ENCODE measurements at places on chromosomes 3 and 15.

- peaks cover 22% of the 10 kb centered on the region for H3K4me1 ChIP-seq
- H3K27me3 ChIP-seq, result no peaks in the 10 kb centered on the region
- no peak overlapping the region for H3K4me3 ChIP-seq
- peaks cover 43% of the 10 kb centered on the region for H3K36me3 ChIP-seq
- DNase-seq, result no peak
These were observed 400.0 kb downstream of the FOXP1 start for GRCh38 chr3:71183549-71183948.

DNA sequence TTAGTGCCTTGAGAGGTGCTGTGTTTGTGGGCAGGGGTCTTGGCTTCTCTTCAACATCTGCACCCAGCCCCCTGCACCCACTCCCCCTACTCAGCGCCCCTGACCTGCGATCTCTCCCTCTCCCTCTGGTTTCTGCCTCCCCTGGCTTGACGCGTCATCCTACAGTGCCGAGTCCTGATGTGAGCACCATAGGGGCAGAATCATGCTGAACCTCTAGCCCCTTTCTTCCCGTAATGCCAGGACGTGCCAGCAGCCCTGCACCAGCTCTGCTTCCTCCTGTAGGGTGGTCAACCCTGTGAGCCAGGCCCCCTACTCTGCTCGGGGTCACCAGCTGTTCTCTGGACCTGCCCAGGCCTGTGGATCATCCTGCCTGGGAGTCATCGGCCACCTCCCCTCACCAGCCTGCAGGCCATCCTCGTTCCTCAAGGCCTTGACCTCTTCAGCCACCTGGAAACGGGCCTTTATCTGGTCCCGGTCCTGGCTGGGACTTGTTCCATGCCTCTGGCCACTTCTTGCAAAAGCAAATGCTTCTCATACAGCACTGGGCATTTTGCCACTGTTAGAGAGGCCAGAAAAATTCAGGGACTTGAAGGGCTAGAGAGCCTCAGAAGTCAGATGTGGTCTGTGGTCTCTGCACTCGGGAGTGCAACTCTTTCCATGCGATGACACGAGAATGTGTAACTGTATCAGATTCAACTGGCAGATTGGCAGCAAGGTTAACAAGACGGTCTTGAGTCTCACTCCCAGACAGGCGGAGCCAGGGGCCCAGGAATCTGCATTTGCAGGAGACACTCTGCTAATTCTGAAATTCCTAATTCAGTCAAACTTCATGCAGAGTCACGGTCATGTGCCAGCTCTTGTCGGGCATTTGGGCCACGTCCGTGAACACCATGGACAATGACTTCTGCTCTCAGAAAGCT lies 16.7 kb upstream of the KLF15 start:
- DNase-seq, result no peak
- no peaks in the 10 kb centered on the region for H3K4me1 ChIP-seq
- no peaks in the 10 kb centered on the region for H3K36me3 ChIP-seq
- no peak overlapping the region for H3K27ac ChIP-seq
- peaks cover 21% of the 10 kb centered on the region for H3K27me3 ChIP-seq
- no peak overlapping the region for H3K4me3 ChIP-seq

DNA sequence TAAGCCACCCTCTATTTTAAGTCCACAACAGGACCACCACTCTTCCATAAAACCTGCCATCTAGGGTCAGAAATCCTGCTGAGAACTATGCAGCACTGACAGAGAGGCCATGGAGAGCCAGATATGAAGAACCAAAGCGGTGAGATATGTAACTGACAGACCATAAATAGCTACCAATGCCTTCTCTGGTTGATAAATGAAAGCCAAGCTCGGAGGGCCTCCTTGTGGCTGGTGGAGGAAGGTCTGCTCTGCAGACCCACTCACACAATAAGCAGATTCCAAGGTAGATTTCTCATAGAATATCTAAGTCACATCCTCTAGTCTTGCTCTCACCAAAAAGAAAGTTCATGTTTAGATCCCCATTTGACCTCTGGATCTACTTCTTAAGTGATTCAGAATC lies 38.9 kb downstream of the RYK start:
- peak; percentile 15 for DNase-seq
- H3K4me1 ChIP-seq, result peaks cover 1% of the 10 kb centered on the region
- no peaks in the 10 kb centered on the region for H3K27me3 ChIP-seq

- peaks cover 25% of the 10 kb centered on the region for H3K4me1 ChIP-seq
- H3K4me3 ChIP-seq, result no peak overlapping the region
- peaks cover 5% of the 10 kb centered on the region for H3K36me3 ChIP-seq
- H3K27me3 ChIP-seq, result no peaks in the 10 kb centered on the region
These were observed 11.3 kb downstream of the SETD2 start for GRCh38 chr3:47152578-47152977.

DNA sequence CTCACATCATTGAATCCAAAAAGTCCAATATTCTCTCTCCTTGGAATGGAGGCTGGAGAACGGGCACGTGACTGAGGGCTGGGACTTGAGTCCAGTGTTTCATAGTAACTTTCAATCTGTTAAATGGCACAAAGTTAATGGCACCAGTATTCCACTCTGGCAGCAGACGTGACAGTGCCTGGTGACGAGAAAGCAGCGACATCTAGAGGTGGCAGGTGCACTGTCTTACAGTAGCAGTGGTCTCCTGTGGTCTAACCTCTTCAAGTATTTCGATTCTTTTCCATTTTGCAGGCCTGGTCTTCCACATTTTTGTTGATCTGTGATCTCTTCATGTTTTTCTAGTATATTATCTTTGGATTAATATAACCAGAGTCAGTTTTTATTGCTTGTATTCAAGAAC lies 107.1 kb downstream of the OXSM start:
- H3K4me3 ChIP-seq, result no peak overlapping the region
- H3K36me3 ChIP-seq, result no peaks in the 10 kb centered on the region
- no peak overlapping the region for H3K27ac ChIP-seq
- no peaks in the 10 kb centered on the region for H3K4me1 ChIP-seq

GRCh38 chr3:4231041-4231440 lies 72.1 kb upstream of the SETMAR start:
- peaks cover 5% of the 10 kb centered on the region for H3K27me3 ChIP-seq
- H3K4me1 ChIP-seq, result no peaks in the 10 kb centered on the region
- H3K36me3 ChIP-seq, result no peaks in the 10 kb centered on the region
- no peak overlapping the region for H3K27ac ChIP-seq
- H3K4me3 ChIP-seq, result no peak overlapping the region

DNA sequence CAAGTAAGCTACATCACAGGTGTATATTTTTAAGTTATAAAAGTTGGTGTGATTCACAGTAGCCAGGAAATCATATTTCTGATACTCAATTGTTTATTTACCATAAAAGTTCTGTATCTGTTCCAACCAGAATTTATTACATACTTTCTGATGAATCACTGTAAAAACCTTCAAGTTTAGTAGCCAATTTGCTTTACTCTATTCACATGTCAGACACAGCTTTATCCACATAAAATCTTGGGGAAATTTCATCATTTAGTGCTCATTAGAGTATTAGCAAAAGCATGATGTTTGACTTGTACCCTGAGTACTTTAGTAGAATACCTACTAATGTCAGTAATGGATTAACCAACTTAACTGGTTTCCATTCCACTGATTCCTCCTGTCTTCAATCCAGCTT lies 249.8 kb downstream of the POLQ start:
- no peaks in the 10 kb centered on the region for H3K27me3 ChIP-seq
- H3K4me1 ChIP-seq, result no peaks in the 10 kb centered on the region
- DNase-seq, result no peak
- H3K36me3 ChIP-seq, result no peaks in the 10 kb centered on the region

GRCh38 chr3:52471371-52472238 lies 16.2 kb downstream of the NISCH start:
- DNase-seq, result no peak
- H3K4me1 ChIP-seq, result peaks cover 1% of the 10 kb centered on the region
- no peaks in the 10 kb centered on the region for H3K27me3 ChIP-seq
- peaks cover 10% of the 10 kb centered on the region for H3K36me3 ChIP-seq
- no peak overlapping the region for H3K4me3 ChIP-seq

- no peaks in the 10 kb centered on the region for H3K27me3 ChIP-seq
- peaks cover 7% of the 10 kb centered on the region for H3K36me3 ChIP-seq
- peaks cover 6% of the 10 kb centered on the region for H3K4me1 ChIP-seq
- no peak for DNase-seq
These were observed 51.6 kb downstream of the SUCLG2 start for GRCh38 chr3:67602816-67603215.

DNA sequence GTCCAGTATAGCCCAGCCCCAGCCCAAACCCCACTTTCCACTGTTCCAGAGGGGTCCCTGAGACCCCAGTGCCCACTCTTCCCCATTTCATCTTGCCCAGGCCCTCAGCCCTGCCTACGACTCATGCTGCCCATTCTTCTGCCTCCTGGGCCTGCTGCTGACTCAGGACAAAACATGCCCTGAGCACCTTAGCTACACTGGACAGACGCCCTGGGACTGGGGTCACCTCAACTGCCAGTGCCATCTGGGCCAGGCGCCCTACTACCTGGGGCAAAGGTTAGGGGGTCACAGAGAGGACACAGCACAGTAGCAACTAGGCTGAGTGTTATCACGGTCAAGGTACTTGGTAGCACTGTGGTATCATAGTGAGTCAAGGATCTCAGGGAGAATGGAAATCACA lies 2.6 kb upstream of the LAMB2 start:
- H3K4me3 ChIP-seq, result peak overlapping the region; percentile 1
- peaks cover 14% of the 10 kb centered on the region for H3K4me1 ChIP-seq
- H3K27ac ChIP-seq, result no peak overlapping the region
- H3K36me3 ChIP-seq, result no peaks in the 10 kb centered on the region

GRCh38 chr3:73474619-73475018 lies 150.1 kb downstream of the PDZRN3 start:
- peaks cover 34% of the 10 kb centered on the region for H3K4me1 ChIP-seq
- H3K27ac ChIP-seq, result no peak overlapping the region
- DNase-seq, result no peak
- peaks cover 3% of the 10 kb centered on the region for H3K36me3 ChIP-seq

- no peak for DNase-seq
- H3K4me3 ChIP-seq, result peak overlapping the region; percentile 62
- H3K4me1 ChIP-seq, result peaks cover 14% of the 10 kb centered on the region
These were observed 520 bp downstream of the GREM1 start for GRCh38 chr15:32718227-32718820.

DNA sequence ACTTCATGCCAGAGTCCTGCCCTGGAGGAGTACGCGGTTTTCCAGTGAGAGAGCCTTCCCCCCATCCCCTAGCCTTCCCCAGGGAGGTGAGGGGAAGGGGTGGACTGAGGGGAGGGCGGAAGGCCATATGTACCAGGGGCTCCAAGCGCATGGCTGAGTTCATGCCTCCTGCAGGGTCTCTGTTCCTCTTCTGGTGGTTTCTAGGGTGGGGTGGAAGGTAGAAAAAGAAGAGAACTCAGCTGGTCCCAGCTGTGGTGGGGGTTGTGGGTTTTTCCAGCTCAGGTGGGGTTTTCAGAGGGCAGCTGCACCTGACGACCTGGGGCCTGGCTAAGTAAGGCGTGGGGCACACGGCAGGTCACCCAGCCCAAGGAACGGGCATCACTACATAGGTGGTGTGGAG lies 10.7 kb upstream of the IQSEC1 start:
- H3K4me1 ChIP-seq, result no peaks in the 10 kb centered on the region
- no peak overlapping the region for H3K4me3 ChIP-seq
- no peak for DNase-seq

DNA sequence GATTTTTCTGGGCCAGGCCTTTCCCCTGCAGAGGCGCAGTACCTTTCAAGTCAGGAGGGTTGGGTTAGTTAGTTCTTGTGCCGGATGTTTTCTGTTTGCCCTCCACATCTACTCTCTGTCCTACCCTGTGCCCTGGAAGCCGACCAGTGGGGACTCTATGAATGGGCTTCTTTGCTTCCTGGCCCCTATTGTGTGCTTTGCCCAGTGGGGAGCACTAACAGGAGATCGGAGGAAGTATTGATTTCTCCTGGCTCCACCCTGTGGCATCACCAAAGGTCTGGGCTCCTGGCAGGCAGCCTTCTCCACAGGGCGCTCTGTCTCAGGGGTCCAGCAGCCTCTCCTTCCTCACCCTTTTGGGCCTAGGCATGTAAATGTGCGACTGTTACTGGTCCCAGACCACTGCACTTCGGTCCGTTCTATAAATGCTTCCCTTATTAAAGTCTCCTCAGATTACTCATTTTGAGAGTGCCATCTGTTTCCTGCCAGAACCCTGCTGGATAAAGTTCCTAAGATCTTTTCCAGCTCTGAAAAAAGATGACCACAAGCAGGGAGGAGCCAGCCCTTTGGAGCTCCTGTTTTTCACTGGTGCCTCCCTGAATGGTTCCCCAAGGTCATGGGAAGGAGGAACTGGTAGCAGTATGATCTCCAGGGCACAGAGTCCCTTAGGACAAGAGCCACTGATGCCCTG lies 44.5 kb downstream of the CTDSPL start:
- peaks cover 2% of the 10 kb centered on the region for H3K36me3 ChIP-seq
- DNase-seq, result no peak
- H3K27me3 ChIP-seq, result no peaks in the 10 kb centered on the region
- H3K4me1 ChIP-seq, result peaks cover 30% of the 10 kb centered on the region
